ENCODE measurements at places on chromosomes 7 and 10.

- no peak for DNase-seq
Measured at GRCh38 chr7:104352736-104353135, 24.3 kb downstream of the LHFPL3 start.

DNA sequence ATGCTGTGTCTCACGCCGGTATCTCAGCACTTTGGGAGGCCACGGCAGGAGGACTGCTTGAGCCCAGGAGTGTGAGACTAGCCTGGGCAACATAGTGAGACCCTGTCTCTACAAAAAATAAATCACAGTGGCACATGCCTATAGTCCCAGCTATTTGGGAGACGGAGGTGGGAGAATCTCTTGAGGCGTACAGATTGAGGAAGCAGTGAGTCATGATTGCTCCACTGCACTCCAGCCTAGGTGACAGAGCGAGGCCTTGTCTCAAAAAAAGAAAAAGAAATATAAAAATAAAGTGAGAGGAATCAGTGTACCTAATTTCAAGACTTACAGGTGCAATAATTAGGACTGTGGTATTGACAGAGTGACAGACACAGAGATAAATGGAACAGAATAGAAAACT is 23.9 kb downstream of the SLC25A40 start:
- DNase-seq: no peak

- DNase-seq: no peak
Measured at GRCh38 chr7:26308551-26308950, 16.9 kb downstream of the SNX10 start.

DNA sequence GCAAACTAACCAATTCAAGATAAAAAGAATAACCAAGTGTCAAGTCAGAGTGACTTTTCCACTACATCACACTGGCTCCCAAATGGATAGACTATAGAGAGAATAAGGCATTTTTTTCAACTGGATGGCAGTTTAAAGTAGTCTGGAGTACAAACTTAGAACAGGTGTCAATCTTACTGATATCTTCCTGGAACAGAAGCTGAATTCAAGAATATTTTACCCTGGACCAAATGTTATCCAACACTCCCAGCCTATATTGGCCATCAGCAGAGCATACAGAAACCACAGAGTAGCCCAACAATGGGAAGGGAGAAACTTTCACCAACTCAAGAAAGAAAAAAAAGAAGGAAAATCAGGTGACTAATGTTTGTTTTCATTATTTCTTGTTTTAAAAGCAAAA is 11.5 kb downstream of the IDE start:
- DNase-seq: no peak

DNA sequence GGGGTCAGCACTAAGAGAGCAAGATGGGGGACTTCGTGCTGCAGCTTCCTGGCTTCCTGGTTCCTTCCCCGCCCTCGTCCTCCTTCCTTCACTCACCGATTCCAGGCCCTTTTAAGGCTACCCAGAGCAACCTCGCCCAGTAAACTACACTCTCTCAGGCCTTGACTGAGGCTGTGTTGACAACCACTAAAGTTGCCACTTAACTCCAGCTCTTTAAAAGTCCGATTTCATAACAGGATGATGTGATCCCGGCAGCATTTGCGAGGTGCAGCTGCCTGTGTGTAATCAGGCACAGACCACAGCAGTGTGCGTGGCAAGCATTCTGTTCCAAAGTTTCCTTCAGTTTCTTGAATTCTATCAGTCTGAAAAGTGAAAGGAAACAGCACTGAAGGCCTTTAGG is 110.6 kb downstream of the RAB11FIP2 start:
- no peak for DNase-seq

- DNase-seq: no peak
Measured at GRCh38 chr10:125817337-125817946, 5.6 kb downstream of the UROS start.

GRCh38 chr7:78835897-78836296 is 617.6 kb downstream of the MAGI2 start:
- DNase-seq: no peak

DNA sequence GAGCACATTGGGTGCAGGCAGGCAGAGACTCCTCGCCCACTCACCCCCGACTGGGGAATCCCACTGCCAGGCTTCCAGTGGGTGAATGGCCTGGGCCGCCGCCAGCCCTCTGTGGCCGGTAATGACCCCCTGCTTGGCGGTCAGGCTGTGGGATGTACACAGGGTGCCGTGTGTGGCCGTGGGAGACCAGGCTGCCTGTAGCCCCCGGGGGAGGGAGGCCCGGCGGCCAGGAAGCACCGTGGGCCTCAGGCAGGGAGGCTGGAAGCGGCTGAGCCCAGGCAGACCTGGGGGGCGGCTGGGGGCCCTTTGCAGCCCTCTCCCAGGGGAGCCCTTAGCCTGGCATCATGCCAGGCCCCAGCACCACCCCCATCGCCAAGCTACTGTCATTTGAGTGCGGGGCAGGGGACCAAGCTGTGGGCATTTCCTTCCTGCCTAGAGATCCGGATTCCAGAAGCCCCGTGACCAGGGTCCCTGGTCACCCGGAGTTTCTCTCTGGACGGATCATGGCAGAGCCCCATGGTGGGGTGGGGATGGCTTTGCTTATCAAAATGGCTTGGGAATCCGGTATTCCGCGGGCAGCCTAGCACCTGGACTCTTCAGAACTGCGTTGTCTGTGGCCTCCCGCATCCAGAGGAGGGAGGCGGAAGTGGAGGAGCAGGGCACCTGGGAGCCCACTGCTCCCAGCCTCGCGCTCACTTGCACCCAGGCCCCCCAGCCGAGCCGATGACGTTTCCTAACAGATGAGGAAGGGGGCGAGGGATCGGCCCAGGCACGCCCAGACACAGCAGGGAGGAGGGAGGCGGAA is 1.1 kb downstream of the TTYH3 start:
- DNase-seq: no peak

DNA sequence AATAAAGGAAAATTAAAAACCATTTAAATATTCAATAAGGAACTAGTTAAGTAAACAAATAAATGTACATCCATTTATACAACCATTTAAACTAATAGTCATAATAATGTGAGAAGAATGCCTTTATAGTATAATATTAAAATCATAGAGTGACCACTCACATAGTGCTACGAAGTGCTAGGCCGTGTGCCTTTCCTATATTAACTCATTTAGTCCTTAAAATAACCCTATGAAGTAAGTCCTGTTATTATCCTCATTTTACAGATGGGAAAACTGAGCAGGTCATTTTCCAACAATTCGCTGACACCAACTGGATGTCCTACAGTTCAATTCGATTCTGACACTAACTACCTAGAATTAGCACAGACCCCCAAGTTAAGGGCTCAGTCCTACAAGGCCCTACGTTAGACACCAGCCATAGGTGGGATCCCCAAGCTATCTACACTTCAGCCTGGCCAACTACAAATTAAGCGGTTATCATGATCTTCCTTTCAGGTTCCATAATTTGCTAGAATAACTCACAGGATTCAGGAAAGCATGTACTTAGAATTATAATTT is 4.1 kb downstream of the STRIP2 start:
- DNase-seq: no peak
